ENCODE measurements at places on chromosomes 7 and 10.

DNA sequence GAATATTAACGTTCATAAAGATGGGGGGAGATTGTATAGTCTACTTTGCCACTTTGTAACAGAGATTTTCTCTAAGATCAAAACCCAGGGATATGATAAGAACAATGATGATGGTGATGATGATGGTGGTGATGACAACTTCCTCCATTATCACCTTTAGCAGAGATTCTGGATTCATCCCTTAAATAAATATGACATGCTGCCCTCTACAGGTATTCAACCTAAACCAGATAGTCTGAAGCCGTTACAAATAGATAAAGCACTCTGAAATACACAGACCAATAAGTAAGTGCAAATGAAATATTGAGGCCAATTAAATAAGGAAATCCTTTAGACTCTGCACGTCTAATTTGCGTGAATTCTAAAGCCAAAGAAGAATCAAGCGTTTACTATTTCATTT, 211.5 kb downstream of the CREB5 start:
- peak; percentile 9 for DNase-seq

DNA sequence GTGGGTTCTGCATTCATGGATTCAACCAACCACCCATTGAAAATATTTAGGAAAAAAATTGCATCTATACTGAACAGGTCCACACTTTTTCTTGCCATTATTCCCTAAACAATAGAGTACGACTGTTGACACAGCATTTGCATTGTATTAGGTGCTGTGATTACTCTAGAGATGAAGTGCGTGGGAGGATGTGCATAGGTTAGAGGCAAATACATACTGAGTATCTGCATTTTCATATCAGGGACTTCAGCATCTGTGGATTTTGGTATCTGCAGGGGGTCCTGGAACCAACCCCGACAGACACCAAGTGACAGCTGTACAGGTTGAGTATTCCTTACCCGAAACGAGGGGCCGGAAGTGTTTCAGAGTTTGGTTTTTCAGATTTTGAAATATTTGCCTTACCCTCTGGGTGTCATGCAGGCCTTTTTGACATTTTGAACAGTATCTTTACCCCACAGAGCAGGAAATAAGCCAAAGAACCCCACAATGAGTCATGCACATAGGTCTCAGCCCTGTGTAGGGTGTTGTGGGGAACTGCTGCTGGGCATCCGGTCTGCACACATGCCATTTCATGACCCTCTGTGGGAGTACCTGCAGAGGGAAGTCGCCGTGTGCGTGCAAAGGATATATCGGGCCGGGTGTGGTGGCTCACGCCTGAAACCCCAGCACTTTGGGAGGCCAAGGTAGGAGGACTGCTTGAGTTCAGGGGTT, 14.5 kb downstream of the NUDT5 start:
- peak; percentile 83 for DNase-seq

GRCh38 chr7:71521506-71521905, 389.6 kb downstream of the GALNT17 start:
- DNase-seq = no peak

DNA sequence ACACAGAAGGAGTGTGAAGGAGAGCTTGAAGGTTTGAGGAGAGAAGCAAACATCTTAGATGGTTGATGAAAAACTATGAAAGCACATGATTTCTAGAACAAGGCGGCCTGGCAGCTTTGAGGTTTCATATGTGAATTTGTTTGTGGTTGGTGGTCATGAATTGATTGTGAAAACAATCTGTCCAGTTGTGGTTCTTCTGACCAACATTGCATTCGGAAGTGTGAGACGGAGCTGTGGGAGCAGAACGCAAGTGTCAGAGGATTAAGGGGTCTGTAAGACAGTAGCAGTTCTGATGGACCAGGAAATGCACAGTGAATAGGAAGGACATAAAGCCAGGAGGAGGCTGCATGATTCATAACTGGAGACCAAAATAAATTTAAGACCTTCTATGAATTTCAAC, 594.6 kb downstream of the NXPH1 start:
- no peak for DNase-seq

DNA sequence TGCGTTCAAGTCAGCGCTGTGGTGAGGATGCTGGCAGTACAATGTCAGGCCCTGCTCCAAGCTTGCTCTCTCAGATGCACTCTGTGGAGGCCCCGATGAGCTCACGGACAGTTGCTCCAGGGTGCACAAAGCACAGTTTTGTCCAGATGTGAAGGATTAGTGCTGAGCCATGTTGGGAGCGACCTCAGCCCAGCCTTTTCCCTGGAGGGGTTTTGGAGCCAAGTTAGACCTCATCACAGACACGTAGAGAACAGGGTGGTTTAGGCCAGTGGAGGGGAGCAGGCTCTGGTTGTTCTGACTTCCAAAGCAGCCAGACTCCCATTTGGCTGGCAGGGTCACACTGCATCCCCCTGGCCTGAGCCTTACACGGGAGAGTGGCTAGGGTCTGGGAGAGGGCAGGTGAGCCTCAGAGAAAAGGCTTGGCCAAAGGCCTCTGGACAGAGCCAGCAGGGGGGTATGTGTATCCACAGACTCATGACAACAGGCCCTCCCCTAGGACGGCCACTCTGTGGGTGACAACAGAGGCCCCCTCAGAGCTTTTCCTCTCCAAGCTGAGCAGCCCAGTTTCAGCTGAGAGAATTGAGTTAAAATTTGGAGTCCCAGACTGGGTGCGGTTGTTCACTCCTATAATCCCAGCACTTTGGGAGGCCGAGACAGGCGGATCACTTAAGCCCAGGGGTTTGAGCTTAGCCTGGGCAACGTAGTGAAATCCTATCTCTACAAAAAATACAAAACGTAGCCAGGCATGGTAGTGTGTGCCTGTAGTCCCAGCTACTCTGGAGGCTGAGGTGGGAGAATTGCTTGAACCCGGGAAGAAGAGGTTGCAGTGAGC, 4.7 kb downstream of the PLAC9 start:
- DNase-seq = no peak

- DNase-seq = peak; percentile 48
Measured at GRCh38 chr10:49240946-49241345, 52.8 kb upstream of the TMEM273 start.

- no peak for DNase-seq
Measured at GRCh38 chr7:153628825-153629224, 423.4 kb upstream of the DPP6 start.

DNA sequence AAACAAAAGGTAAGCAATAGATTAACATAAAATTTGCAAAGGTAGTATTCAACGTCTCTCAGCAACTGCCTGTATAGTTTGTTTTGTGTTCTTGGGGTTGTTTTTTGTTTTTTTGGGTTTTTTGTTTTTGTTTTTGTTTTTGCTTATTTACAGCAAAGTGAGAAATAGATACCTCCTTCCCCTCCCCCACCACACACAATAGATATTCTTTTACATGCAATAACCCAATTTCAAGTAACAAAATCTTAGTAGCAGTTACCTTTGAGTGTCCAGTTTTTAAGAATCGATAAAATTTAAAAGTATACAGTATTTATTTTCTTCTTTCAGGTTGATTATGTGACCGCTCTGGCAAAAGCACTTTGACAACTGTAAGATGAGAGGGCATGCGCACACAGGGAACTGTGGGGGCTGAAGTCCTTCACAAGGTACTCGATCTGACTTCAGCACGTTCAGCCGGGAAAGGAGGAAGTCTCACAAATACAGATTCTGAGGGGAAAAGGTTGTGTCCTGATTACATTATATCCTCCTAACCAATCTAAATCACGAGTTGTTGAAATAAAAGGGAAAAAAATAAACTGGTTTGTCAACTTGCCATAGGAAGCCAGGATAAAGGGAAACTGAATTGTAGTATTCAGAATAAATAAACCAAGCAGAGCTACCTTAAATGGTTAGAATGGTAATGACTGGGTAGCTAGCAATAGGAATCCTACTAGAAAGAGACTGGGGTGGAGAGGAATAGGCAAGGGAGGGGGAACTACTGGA, 47.8 kb downstream of the CPEB3 start:
- peak; percentile 53 for DNase-seq

DNA sequence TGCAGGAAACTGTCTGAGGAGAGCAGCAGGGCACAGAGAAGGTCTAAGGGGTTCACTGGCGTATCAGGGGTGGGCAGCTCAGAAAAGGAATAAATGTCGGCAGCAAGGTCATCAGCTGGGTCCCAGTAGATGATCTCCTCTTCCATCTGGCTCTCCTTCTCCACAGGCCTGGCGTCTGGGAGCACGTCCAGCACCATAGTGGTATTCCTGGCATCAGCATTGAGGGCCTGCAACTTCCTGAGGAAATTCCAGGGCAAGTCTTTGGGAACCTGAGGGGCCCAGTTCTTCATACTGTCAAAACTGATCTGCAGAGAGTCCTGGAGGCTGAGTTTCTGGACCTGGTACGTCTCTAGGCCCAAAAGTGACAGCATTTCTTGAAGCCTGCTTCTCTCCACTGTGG, 9.6 kb upstream of the MRPS24 start:
- DNase-seq = no peak

DNA sequence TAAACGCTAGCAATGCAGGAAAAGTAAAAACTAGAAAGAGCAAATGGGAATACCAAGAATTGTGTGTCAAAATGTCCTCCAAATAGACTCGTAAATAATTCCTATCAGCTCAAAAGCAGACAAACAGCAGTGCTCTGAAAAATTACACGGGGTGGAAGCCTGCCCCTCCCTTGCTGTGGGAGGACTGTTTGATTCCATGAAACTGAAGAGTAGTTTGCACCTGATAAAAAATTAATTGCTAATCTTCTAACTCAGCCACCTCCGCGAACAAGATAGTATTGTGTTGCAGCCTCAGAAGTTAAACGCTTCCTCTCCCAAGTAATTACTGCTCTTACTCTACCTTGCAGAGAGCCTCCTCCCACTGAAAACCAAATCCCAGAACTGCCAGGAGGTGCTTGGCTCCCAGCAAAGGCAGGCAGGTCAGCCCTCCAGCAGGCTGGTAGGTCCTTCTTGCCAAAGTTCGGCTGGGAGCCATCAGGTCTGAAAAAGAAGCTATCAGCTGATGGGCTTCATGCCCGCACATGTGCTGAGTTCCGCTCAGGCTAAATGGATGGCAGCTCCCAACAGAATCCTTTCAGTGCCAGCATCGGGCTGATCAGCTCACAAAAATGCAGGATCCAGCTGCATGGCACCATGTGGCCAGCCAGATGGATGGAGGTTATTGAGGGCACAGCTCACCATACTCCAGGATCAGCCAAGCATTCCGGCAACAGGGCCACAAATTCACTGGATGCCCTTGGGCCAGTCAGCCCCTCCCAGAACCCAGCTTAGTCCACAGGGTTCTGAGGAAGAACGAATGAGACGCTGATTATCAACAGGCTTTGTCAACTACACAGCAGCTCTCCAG, 37.1 kb downstream of the MAD1L1 start:
- no peak for DNase-seq

DNA sequence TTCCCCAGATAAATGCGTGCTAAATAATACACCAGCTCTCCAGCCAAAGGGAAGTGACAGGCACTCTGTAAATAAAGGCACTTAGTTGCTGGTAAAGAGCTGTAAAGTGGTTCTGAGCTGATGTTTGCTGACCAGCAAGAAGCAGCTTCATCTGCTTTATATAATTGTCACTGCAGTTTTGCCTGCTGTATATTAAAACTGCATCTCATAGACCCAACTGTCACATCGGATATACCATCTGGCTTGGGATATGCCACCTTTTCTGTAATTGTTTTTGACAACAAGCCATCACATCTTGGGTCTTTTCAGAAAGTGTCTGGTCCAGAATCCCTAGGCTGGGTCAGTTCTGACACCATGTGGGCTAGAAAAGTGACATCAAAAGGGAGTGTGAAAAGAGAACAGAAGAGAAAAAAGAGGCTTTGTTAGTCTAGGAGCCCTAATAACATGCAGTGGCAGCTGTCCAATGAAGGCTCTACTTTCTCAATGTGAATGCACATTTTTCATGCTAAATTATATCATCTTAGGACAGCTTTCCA, 697.6 kb downstream of the KCNMA1 start:
- no peak for DNase-seq

GRCh38 chr7:82593780-82594179, 150.2 kb upstream of the CACNA2D1 start:
- DNase-seq = no peak

DNA sequence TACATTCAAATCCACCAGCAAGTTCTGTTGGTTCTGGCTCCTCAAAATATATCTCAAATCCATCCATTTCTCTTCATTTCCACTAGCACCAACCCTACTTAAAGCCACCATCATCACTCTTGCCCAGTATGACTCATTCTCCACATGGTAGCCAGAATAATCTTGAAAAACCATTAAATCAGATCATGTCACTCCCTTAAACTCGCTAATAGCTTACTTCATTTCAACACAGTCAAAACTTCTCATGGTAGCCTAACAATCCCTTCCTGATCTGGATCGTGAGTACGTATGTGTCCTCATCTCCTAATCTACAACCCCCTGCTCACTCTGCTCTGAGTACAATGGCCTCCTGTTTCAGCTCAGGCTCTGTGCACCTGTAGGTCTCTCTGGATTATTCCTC, 8.7 kb downstream of the EPC1 start:
- no peak for DNase-seq

DNA sequence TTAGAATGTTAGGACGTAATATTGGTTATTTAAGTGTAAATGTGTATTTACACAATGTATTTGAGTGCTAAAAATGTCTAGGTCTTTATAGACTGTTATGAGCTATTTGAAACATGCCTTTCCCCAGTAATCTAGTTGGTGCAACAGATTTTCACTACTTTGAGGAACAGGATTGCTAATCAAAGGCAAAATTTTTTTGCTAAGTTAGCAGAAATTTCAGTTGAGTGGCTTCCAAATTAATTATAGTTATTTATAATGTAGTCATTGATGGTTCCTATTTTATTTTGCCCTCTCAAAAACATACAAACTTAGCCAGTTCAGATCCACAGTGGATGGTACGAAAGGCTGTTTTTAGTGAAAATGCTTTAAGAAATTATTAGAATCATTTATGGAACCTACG, 78.7 kb upstream of the LYZL2 start:
- no peak for DNase-seq
